ENCODE measurements at places on chromosomes 5 and 9. TPM values are rescaled to one million over a fixed set of nuclear protein-coding genes. Genes with fewer than 3 reads are reported as not detected.

The MYOT gene
- total RNA-seq = not detected

The OR1N2 gene
- total RNA-seq = not detected

The AGXT2 gene
- not detected for total RNA-seq

The C9orf153 gene
- not detected for total RNA-seq

The RNF180 gene
- 4.9 TPM for total RNA-seq

The OTULINL gene
- 17.9 TPM for total RNA-seq

The SLC24A2 gene
- total RNA-seq = not detected

The RABL6 gene
- total RNA-seq = 60.7 TPM

The GABRA6 gene
- not detected for total RNA-seq

The CDH9 gene
- not detected for total RNA-seq

The CDH6 gene
- 0.29 TPM for total RNA-seq

The MEIKIN gene
- total RNA-seq = not detected

The PDE8B gene
- 28.1 TPM for total RNA-seq

The ZNF782 gene
- 22.8 TPM for total RNA-seq

The LYSMD3 gene
- 23.5 TPM for total RNA-seq

The PAEP gene
- not detected for total RNA-seq

The NTRK2 gene
- total RNA-seq = 1.4 TPM

The SAXO1 gene
- total RNA-seq = 0.18 TPM

The CKMT2 gene
- 25.5 TPM for total RNA-seq

The BTNL3 gene
- total RNA-seq = 10.5 TPM

The GPR150 gene
- 0.18 TPM for total RNA-seq

The EIF4E1B gene
- not detected for total RNA-seq

The GFRA3 gene
- 0.55 TPM for total RNA-seq

The SLC34A1 gene
- not detected for total RNA-seq

The RHOBTB3 gene
- 66.7 TPM for total RNA-seq

The PLCXD3 gene
- total RNA-seq = 2.2 TPM

The UNC13B gene
- 15.8 TPM for total RNA-seq

The BHMT2 gene
- total RNA-seq = 9.9 TPM

The RNF183 gene
- not detected for total RNA-seq

The N4BP3 gene
- 6.1 TPM for total RNA-seq

The LCP2 gene
- total RNA-seq = 69.4 TPM

The PPWD1 gene
- total RNA-seq = 117 TPM

The SMC2 gene
- total RNA-seq = 5.3 TPM

The PCDHB6 gene
- total RNA-seq = not detected

The KIF24 gene
- total RNA-seq = 4.9 TPM

The TMEM141 gene
- total RNA-seq = 56.7 TPM

The LAMC3 gene
- not detected for total RNA-seq

The PHF24 gene
- total RNA-seq = not detected

The TAL2 gene
- 1.3 TPM for total RNA-seq

The PKN3 gene
- 8.9 TPM for total RNA-seq

The DCAF10 gene
- 39.7 TPM for total RNA-seq

The MAML1 gene
- total RNA-seq = 13.3 TPM

The SPATA31C1 gene
- total RNA-seq = not detected

The RAD23B gene
- total RNA-seq = 61.4 TPM

The GLDC gene
- total RNA-seq = 0.37 TPM

The MEGF10 gene
- not detected for total RNA-seq

The CNTNAP3B gene
- 29.2 TPM for total RNA-seq

The TRUB2 gene
- total RNA-seq = 7.6 TPM

Measured in stomach (tissue), 19 donors.